HCT116 (cell line): ENCODE measurements at places on chromosomes 13 and 19. TPM values are rescaled to one million over a fixed set of nuclear protein-coding genes. Genes with fewer than 3 reads are reported as not detected.

PTGER1 gene
- total RNA-seq: 1.1 TPM

DNA sequence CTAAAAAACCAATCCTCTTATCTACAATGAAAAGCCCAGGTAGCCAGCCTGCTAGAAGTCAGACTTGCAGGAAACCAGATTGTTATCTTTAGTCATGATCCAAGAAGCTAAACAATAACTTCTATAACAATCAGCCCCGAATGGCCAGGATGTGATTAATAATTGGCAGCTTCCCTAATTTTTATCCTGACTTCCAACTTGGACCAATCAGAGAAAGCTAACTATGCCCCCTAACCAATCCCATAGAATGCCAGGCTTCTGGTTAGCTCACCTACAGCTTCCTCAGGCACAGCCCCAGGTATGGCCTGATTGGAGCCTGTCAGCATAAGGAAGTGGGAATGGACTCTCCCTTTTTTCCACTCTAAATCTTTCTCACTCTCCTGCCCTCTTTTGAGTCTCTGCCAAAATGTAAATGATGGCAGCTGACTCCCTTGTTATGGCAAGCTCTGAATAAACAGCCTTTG is 394.9 kb downstream of the DLEU7 start:
- no peak overlapping the region for H3K4me3 ChIP-seq
- H3K27ac ChIP-seq: no peak overlapping the region
- no peaks in the 10 kb centered on the region for H3K27me3 ChIP-seq
- no peak for DNase-seq
- H3K36me3 ChIP-seq: no peaks in the 10 kb centered on the region

DNA sequence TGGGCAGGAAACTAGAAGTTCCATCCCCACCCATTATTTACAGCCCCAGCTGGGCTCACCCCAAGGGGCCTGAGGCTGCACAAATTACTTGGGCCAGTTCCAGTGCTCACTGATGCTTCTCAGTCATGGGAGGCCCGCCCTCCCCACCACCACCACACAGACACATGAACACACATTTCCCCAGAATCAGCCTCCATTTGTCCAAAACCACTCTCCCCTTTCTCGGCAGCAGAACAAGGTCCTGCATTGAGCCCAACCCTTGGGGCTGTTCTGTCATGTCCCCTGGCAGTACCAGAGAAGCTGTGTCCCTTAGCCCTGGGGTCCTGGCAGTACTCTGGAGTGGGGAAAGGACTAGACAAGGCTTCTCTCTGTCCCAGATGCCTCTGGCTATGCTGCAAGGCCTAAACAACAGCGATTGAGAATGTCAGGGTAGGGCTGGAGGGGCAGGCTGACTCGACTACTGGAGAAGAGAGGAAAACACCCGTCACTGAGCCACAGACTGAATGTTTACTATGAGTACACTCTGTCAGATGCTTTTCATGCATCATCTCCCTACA is 21.8 kb downstream of the SAMD4B start:
- peaks cover 22% of the 10 kb centered on the region for H3K36me3 ChIP-seq
- no peak for DNase-seq
- H3K4me3 ChIP-seq: no peak overlapping the region

GRCh38 chr13:38399535-38399934 is 49.9 kb downstream of the UFM1 start:
- no peaks in the 10 kb centered on the region for H3K4me1 ChIP-seq
- H3K27me3 ChIP-seq: no peaks in the 10 kb centered on the region
- no peak overlapping the region for H3K27ac ChIP-seq
- no peaks in the 10 kb centered on the region for H3K36me3 ChIP-seq
- no peak overlapping the region for H3K4me3 ChIP-seq

- no peak for DNase-seq
- H3K27ac ChIP-seq: no peak overlapping the region
- no peak overlapping the region for H3K4me3 ChIP-seq
- no peaks in the 10 kb centered on the region for H3K4me1 ChIP-seq
- no peaks in the 10 kb centered on the region for H3K36me3 ChIP-seq
- peaks cover 5% of the 10 kb centered on the region; the same call in 1 of the 2 replicates for H3K27me3 ChIP-seq
Observed at GRCh38 chr19:18239303-18239702, 13.1 kb upstream of the PDE4C start.

DNA sequence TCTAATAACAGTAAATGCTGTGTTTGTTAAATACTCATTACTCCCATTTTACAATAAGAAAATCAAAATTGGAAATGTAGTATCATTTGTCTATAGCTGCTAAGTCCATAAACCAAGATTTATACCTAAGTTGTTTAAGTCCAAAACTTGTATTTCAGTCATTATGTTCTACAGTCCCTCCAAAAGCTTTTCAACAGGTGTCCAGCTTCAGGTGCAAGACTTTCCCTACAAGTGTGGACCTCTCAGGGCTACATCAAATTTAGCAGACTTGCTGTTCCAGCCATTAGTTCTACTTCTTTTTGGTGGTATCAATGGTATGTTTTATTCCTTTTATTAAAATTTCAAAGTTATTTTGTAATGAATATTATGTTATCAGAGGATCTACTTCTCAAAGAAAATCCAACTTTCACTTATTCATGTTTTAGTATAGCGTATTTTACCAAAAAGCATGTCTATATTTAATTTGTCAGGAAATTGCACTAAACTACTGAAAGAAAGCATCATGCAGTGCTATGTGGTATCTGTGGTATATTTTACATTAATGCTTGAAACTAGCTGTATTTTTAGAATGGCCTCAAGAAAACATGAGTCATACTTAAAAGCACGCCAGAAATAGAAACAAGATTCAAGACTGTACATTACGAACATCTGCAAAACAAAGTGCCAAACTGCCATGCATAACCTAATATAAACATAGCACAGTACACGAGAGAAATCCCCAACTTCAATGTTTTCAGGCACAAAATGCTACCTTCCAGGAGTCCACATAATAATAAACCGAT is 44.5 kb downstream of the VWA8 start:
- no peaks in the 10 kb centered on the region for H3K36me3 ChIP-seq
- H3K27ac ChIP-seq: no peak overlapping the region
- DNase-seq: no peak
- H3K4me1 ChIP-seq: peaks cover 18% of the 10 kb centered on the region
- no peaks in the 10 kb centered on the region for H3K27me3 ChIP-seq

FFAR2 gene
- total RNA-seq: not detected

DNA sequence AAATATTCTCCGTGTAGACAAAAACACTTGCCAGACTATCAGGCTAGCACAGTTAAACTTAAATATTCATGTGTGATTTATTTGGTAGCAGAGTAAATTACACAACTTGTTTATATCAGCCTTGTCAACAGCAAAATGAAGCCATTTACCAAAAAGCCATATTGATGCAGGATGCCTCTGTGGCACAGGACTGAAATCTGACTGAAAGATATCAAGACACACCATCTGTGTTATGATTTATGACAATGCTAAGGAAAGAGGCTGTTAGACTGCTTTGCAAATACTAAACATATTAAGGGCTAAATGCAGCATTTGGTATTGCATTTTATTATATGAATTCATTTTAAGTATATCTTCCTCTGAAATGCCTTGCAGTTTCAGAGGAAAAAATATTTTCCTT is 44.8 kb upstream of the FNDC3A start:
- H3K27ac ChIP-seq: no peak overlapping the region
- H3K4me1 ChIP-seq: no peaks in the 10 kb centered on the region
- no peak for DNase-seq
- H3K4me3 ChIP-seq: no peak overlapping the region
- H3K36me3 ChIP-seq: no peaks in the 10 kb centered on the region
- H3K27me3 ChIP-seq: no peaks in the 10 kb centered on the region

DNA sequence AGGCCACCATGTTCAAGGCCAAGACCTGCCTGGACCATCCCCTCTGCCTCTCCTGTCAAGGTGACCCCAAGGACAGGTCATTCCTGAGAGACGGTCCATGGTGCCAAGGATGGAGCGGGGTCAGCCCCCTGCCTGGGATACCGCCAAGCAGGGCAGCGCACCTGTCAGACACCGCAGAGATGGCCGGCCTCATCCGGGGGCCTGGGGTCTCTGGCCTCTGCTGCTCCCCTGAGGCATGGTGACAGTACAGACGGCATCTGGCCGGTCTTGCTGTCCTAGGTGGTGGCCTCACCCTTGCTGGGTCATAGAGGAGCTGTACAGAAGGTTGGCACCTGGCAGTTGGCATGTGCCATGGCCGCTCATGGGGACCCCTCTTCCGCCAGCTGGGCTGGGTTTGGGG is 11.1 kb downstream of the DDA1 start:
- no peak overlapping the region for H3K27ac ChIP-seq
- H3K36me3 ChIP-seq: peaks cover 14% of the 10 kb centered on the region
- no peak overlapping the region for H3K4me3 ChIP-seq
- peaks cover 21% of the 10 kb centered on the region for H3K4me1 ChIP-seq
- DNase-seq: no peak
- H3K27me3 ChIP-seq: no peaks in the 10 kb centered on the region

GRCh38 chr13:78868991-78869390 is 210.0 kb upstream of the OBI1 start:
- no peak overlapping the region for H3K27ac ChIP-seq
- H3K4me1 ChIP-seq: no peaks in the 10 kb centered on the region
- DNase-seq: no peak
- H3K4me3 ChIP-seq: no peak overlapping the region

GRCh38 chr19:16698914-16699313 is 20.7 kb upstream of the NWD1 start:
- DNase-seq: no peak
- no peak overlapping the region for H3K27ac ChIP-seq
- no peaks in the 10 kb centered on the region for H3K36me3 ChIP-seq
- no peak overlapping the region for H3K4me3 ChIP-seq
- no peaks in the 10 kb centered on the region for H3K27me3 ChIP-seq
- H3K4me1 ChIP-seq: peaks cover 3% of the 10 kb centered on the region; the same call in 1 of the 2 replicates

DNA sequence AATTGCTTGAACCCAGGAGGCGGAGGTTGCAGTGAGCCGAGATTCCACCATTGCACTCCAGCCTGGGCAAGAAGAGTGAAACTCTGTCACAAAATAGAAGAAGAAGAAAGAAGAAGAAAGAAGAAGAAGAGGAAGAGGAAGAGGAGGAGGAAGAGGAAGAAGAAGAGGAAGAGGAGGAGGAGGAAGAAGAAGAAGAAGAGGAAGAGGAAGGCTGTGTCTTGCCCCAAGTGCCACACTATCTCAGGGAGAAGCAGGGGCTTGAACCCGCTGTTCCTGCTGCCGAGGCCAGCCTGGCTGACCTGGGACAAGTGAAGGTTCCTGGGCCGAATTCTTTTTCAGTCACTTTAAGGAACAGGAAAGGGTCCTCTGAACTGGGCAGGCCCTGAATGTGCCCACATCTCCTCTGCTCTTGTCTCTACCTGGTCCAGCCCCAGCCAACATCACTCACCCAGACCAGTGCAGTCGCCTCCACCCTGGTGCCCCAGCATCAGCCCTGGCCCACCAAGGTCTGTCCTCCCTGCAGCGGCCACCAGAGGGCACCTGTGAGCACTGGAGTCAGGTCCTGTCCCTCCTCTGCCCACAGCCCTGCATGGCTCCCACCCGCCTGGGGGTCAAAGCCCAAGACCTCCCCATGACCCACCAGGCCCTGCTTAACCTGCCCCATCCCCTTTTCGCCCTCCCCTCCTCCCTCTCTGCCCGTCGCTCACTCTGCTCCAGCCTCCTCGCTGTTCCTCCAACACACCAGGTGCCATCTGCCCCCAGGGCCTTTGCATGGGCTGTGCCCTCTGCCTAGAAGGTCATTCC is 20.0 kb downstream of the TICAM1 start:
- no peak overlapping the region for H3K4me3 ChIP-seq
- H3K27ac ChIP-seq: peak overlapping the region; percentile 96
- peak; percentile 58 for DNase-seq
- H3K27me3 ChIP-seq: no peaks in the 10 kb centered on the region
- H3K36me3 ChIP-seq: no peaks in the 10 kb centered on the region

- H3K27ac ChIP-seq: peak overlapping the region; percentile 35; the same call in 1 of the 2 replicates
- no peaks in the 10 kb centered on the region for H3K27me3 ChIP-seq
- peaks cover 22% of the 10 kb centered on the region for H3K4me1 ChIP-seq
- H3K36me3 ChIP-seq: no peaks in the 10 kb centered on the region
- no peak for DNase-seq
- H3K4me3 ChIP-seq: no peak overlapping the region
Observed at GRCh38 chr19:18401580-18402112, 4.2 kb upstream of the LRRC25 start.

DNA sequence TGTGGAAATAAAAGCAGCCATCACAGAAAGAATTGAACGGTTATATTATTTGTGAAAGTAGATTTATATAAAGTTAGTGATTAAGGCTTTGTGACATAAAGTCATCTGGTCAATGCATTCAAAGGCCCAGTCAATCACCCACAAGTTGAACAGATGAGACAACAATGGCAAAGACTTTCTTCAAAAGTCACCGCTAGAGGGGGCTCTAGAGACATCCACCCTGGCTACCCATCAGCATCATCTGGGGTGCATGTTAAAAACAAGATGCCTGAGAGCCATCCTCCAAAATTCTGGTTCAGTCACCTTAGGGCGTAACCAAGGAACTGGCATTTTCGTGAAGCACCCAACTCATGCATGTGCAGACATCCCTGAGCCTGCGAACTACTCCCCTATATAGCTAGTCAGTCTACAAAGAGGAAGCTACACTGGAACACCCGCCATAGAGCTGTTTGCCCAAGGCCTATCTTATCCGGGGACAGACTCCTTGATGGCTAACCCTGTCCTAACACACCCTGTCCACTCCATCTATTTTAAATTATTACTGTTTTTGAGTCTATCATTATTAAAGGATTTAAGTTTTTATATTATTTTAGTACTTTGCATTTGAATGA is 970.5 kb downstream of the UQCRFS1 start:
- no peaks in the 10 kb centered on the region for H3K27me3 ChIP-seq
- H3K36me3 ChIP-seq: no peaks in the 10 kb centered on the region
- no peak overlapping the region for H3K27ac ChIP-seq
- H3K4me3 ChIP-seq: no peak overlapping the region

DNA sequence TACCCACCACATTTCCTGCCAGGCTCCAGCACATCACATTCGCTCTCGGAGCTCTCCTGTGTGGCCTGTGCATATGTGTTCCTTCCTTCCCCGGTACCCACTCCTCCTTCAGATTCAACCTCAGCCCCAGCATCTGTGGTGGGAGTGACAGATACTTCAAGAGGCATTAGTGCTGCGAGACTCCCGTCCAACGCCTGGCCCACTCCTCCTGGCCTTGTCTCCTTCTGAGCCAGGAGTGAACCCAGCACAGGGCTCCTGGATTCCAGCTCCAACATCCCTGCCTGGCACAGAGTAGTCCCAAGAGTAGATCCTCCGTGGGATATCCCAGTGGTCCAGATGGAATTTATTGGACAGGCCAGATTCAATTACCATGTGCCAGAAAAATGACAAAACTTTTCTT is 55.9 kb downstream of the SACS start:
- no peaks in the 10 kb centered on the region for H3K27me3 ChIP-seq
- H3K4me3 ChIP-seq: no peak overlapping the region
- DNase-seq: no peak

GRCh38 chr19:10074153-10074552 is 12.0 kb upstream of the SHFL start:
- no peak overlapping the region for H3K4me3 ChIP-seq
- no peaks in the 10 kb centered on the region for H3K36me3 ChIP-seq
- DNase-seq: peak; percentile 40
- H3K4me1 ChIP-seq: peaks cover 1% of the 10 kb centered on the region; the same call in 1 of the 2 replicates
- no peak overlapping the region for H3K27ac ChIP-seq
- H3K27me3 ChIP-seq: peaks cover 3% of the 10 kb centered on the region; the same call in 1 of the 2 replicates

KCNN1 gene
- total RNA-seq: 0.61 TPM
